EL (cell line): ENCODE measurements at places on chromosomes 1 and 21.

DNA sequence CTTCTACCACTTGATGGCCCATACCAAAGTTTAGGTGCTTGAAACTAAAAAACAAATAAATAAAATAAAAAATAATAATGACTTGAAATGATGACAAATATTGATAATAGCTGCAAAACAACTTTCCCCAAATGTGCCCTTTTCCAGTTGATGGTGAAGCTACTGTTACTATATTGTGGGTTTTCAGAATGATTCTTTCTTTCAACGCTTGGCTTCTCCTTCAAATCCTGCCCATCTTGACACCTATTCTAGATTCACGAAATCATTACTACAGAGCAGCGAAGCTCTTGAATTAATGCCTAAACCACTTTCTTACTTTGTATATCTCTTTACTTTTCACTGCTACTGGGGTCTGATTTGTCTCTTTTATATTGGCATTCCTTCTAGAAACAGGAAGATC is 9.2 kb upstream of the C1orf141 start:
- no peak for DNase-seq

DNA sequence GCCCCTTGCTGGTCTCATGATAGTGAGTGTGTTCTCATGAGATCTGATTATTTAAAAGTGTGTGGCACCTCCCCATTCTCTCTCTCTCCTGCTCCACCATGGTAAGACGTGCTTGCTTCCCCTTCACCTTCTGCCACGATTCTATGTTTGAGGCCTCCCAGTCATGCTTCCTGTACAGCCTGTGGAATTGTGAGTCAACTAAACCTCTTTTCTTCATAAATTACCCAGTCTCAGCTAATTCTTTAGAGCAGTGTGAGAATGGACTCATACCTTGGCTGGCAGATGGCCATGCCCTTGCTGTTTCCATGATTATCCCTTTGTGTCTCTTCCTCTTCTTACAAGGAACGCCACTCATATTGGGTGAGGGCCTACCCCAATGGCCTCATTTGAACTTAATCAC is 40.3 kb downstream of the PSMG1 start:
- DNase-seq = no peak

GRCh38 chr1:223887747-223888418 is 42.1 kb upstream of the TP53BP2 start:
- peak; percentile 99 for DNase-seq

DNA sequence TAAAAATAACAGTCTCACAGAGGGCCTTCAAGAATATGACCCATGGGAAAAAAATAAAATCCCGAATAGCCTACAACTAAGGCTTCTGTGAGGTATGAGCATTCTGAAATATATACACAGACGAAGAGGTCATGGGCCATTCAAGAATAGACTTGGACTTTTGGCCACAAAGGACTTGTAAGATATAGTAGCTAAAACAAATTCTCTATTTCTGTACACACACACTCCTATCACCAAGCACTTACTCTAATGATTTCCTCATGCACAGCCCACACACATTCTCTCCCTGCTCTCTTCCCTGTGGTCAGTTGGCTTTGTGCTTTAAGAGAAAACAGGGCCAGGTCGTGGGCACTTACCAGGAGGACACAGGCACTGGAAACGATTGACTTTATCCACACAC is 69.7 kb upstream of the ADAM30 start:
- DNase-seq = no peak

GRCh38 chr1:41391834-41392527 is 30.7 kb downstream of the FOXO6 start:
- no peak for DNase-seq
